ENCODE measurements at places on chromosomes 11 and 22. TPM values are rescaled to one million over a fixed set of nuclear protein-coding genes. Genes with fewer than 3 reads are reported as not detected.

DNA sequence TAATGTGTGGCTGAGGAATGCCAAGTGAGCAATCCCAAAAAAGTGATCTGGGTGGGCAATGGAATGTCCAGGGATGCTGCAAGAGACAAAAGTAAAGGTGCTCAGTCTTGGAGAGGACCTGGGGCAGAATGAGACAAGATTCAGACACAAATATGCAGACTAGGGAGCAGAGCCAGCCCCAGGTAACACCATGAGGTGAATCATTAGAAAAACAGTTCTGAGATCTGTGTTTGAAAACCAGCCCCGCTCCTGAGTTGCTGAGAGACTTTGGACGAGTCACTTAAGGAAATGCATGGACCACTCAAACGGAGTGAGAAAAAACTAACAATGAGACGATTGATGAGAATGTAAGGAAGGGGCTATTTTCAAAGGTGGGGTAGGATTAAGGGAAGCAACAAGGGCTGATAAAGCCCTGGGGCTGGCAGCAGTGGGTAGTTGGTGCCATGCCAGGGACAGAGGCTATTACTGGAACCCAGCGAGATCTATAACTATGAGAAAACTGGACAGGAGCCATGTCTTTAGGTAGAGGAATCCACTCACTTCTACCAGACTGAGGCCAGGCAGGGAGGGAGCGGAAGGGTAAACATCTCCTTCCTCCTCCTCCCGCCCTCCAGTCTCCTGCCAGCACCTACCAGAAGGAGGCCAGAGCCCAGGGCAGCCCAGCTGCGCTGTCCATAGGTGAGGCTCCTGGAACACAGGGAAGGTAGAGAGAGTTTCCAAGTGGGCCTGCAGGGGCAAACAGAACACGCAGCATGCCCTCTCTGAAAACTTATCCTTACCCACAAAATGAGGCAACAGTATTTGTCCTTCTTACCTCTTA, 130.4 kb upstream of the TEAD1 start:
- H3K36me3 ChIP-seq: no peaks in the 10 kb centered on the region
- H3K4me1 ChIP-seq: peaks cover 43% of the 10 kb centered on the region
- no peak for DNase-seq
- H3K27me3 ChIP-seq: no peaks in the 10 kb centered on the region

ZC3H12C gene
- 6.4 TPM for total RNA-seq

DNA sequence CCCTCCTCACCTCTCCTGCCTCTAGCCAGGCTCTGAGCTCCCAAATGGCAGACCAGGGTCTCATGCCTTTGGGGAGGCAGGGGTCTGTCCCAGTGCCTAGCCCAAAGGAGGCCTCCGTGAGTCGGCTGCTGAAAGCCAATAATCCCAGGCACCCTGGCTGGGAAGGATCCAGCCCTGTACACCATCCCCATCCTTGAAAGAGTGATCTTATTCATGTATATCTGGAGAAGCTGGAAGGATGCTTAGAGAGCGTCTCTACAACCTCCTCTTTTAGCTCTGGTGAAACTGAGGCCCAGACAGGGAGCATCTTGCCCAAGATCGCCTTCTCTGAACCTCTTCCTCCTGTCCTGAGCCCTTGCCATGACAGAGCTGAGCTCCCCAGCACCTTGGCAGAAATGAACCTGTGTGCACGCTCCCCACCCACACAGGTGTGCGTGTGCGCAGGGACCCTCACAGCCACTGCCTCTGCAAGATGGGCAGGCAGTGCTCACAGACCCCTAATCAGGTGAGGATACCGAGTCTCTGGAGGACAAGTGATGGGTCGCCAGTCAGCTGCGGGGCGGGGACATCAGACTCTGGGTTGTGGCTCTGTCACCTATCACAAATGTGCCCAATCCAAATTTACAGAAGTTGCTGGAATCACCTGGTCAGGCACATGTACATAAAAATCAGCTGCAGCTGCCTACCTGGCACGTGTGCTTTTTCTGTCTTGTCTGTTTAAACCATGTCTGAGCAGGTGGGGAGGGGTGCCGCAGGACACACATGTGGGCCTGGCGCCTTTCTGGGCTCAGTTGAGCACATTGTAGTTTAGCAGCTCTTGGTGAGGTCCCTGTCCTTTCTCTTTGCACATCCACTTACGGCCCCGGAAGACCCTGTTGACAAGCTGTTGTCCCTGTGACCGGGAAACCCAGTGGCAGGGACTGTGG, 49.3 kb upstream of the WNT7B start:
- DNase-seq: no peak
- H3K27ac ChIP-seq: no peak overlapping the region
- peaks cover 17% of the 10 kb centered on the region for H3K27me3 ChIP-seq
- peaks cover 21% of the 10 kb centered on the region for H3K4me1 ChIP-seq
- no peak overlapping the region for H3K4me3 ChIP-seq

SHANK3 gene
- 0.22 TPM for total RNA-seq

DNA sequence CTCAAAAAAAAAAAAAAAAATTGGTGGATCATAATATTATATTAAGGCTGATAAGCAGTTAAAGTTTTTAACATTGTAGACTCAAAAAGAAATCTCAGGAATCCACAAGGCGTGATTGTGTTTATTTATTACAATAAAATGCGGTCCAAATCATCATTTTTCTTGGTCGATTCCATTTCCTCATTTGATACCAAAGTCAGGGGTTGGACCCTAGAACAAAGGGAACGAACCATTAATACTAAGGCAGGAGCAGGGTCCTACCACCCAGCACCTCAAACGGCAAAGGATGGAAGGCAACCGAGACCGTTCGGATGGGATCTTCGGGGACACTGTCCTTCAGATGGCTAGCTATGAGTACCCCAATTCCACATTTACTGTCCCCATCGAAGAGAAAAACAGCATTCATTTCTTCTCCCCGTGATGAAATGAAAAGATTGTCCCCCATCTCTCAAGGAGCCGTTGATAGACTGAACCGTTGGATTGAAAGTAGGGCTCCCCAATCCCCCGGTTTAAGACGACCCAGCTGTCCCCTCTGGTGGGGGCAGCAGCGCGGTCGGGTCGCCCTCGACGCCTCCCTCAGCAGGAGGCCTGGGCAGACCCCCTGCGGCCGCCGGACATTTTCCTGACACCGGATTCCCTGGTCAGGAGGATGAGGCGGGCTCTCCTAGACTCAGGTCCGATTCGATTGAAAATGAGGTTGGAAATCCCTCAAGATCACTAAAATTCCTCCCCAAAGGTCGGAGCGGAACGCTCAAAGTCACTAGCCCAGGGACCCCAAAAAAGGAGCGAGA, 607 bp downstream of the DMC1 start:
- no peak for DNase-seq
- no peaks in the 10 kb centered on the region for H3K27me3 ChIP-seq
- H3K27ac ChIP-seq: no peak overlapping the region

Data from SJSA1 (cell line).